Femur (tissue), 1 donor: ENCODE measurements at places on chromosomes 12 and 14.

DNA sequence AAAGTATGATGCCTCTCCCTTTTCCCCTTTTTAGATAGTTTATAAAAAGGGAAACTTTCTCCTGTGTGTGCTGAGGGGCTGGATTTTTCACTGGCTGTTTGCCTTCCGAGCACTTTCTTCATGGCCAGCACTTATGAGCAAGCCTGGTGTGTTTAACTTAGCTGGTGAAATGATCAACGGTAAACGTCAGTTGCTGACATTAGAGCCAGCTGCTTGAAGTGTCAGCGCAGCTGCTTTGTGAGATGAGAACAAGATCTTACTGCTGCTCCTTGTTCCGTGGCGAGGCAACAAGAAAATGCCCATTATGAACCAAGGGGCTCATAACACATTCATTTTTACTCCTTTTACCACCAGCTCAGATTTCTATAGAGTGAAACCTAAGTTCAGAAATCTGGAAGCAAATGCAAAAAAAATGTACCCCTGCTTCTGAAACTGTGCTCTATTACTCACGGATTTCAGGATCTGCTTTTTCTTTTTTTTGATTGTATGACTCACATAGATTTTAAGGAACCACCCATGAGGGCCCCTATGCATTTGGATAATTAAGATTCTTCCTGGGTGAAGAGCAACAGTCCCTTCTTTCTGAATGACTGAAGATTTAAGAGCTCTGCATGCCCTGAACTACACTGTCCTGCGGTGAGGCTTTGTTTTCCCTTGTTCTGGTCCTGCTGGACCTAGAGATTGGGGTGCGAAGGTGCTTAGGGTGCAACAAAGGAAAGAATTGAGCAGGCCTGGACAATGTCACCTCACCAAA is 74.3 kb upstream of the CPM start:
- DNase-seq: peak; percentile 74

DNA sequence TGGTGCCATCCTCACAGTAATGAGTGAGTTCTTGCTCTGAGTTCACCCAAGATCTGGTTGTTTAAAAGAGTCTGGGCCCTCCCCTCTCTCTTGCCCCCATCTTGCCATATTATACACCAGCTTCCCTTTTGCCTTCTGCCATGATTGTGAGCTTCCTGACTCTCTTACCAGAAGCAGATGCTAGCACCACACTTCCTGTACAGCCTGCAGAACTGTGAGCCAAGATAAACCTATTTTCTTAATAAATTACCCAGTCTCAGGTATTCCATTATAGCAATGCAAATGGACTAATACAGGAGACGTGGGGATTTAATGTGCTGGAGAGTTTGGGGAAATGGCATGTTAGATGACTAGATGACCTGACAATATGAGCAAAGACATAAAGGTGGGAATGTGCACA is 12.8 kb downstream of the SLC4A8 start:
- no peak for DNase-seq

DNA sequence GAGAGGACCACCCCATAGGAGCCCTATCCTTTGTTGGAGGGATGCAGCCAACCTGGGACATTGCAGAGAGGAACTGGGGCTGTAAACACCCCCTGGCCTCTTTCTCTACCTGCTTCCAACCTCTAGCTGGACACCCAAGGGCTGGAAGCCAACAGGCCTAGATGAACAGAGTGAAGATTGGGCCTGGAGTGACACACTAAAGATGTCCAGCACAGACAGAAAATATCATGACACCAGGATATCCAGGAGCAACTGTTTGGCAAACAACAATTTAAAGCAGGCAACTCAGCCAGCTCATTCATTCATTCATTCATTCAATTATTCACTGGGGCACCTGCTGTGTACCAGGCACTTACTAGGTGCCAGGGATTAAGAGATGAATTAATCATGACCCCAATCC is 125.0 kb upstream of the NCOR2 start:
- no peak for DNase-seq

DNA sequence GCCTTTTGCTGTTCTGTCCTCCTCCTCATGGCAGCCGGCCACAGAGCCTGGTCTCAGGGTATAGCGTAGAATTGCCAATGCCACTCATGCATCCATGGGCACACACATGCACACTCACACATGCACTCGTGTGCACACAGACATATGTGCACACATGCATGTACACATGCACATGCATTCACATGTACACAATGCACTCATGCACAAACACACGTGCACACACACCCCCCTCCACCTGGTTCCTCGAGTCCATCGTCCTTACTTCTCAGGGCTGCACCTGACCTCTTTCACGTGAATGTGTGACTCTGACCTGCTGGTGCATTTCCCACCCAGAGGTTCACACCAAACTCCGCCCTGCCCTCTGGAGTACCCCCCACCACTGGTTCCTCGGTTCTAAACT is 60.6 kb downstream of the BCL11B start:
- no peak for DNase-seq

DNA sequence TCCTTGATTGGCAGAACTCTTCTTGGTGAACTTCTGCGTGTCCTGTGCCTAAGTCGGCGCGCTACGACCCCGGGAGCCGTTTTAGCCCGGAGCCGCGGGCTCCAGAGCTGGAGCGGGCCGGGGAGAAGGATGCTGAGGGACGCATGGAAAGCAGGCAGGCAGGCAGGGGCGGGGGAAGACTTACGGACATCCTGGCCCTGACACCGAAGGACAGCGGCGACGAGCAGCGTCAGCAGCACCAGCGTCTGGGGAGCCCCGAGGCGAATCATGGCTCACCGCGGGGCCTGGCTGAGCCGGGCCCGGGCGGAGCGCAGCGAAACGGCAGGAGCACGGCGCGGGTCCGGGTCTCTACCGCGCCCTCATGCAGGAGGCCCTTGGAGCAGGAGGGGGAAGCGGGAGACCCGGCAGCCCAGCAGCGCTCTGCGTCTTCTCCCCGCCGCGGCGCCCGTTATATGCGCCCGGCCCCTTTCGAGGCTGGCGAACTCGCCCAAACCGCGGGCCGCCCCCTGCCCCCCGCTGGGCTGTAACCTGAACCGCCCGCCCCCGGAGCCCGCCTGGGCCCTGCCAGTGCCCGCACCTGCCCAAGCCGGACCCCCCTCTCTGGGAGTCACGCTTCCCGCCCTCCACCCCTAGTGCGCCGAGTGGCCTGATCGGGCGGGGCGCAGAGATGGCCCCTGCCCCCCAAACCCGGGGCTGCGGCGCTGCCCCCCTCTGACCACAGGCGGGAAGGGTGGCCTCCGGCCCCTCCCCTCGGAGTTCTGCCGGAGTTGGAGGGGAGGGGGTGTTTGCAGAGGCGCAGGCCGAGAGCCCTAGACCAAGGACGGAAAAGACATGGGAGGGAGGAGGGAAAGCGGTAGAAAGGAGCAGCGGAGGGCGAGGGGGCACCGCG is at the start of gene COL2A1:
Gene COL2A1, minus strand, starts transcription at position 424 of the 889 bp plus-strand sequence. Its CDS starts 155 bp downstream, at position 269.
- peak; percentile 84 for DNase-seq

DNA sequence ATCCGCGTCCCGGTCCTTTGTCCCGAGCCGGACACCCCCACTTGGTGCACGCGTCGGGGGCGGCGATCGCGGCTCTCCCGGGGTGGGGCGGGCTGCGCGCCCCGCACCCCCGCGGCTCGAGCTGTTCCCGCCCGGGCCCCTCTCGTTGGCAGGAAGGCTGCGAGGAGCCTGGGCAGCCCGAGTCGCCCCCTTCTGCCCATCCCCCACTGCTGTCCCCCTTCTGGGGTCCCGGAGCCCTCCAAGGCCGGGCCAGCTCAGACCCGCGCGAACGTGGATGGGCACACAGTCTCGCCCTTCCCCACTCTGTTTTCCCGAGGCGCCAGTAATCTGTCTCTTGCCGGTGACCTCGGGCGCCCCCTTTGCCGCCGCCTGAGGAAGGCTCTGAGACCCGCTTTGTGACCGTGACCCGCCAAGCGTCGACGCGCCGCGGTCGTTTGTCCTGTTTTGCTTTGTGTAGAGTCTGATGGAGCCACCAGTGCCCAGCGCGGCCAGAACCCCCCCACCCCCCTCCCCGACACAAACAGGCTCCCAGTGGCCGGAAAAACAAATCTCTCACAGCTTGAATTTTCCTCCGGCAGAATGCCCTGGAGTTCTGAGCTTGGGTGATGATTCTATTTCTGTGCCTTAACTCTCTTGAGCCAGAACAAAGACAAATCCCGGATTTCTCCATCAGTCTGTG is 610 bp downstream of the C14orf132 start:
- DNase-seq: peak; percentile 44

GRCh38 chr12:74646831-74647230 is 109.2 kb downstream of the ATXN7L3B start:
- no peak for DNase-seq

GRCh38 chr12:104582739-104583138 is 126.0 kb downstream of the CHST11 start:
- DNase-seq: no peak

GRCh38 chr12:131901431-131902331 is 7.3 kb downstream of the ULK1 start:
- peak; percentile 19 for DNase-seq

- no peak for DNase-seq
Measured at GRCh38 chr12:57456145-57456700, 1.1 kb downstream of the INHBE start.

- DNase-seq: no peak
Measured at GRCh38 chr14:96265383-96266095, 9.5 kb downstream of the BDKRB1 start.

DNA sequence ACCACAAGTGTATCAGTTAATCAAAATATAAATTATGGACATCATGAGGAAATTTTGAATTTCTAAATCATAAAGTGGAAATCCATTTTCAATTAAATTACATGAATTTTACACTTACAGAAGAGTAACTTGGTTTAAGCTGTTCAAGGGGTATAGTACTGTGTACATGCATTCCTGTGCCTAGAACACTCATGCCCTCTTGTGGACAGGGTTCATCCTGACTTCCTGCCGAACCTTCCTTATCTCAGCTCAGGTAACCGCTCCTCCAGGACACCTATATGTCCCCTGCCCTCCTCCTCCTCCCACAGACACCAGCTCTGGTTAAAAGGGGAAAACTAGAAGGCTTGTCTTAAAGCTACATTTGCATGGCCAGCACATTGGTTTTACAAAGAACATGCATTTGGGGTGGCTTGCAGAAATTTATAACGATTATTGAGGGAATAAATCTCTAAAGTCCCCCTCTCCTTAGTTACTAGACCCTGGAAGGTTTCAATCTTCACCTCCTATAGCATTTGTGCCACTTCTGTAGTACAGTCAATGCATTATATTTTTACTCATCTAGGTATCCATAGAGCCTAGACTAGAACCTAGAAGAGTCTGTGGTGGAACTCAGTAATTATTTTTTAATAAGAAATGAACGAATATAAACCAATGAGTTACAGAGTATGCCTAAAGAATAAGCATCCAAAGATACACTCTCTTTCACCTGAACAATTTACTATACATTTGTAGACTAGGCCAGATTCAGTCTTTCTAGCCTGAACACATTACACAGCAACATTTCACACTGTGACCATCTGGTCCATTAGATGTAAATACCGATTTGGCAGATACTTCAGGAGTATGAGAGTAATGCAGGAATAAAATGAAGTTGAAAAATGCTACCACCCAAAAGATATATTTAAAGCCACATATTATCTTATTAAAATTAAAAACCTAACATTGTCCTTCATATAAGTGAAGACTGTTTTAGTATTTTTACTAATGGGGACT is 345.6 kb downstream of the PAWR start:
- DNase-seq: no peak

DNA sequence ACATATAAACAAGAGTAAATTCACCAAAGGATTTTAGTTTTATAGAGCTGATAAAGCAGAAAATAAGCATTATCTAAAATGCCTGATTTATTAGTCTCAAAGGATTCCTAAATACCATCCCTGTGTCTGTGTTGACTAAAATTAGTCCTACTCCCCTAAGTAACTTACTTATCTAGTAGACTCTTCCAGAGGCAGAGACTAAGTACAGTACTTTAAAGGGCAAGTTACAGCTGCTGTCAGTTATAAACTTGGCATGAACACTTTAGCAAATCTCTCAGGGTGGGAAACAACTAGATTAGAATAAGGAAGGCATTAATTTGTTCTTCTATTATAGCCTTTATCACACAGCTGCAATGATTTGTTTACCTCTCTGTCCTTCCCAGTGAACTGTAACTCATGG is 46.0 kb downstream of the ATP2B1 start:
- no peak for DNase-seq

DNA sequence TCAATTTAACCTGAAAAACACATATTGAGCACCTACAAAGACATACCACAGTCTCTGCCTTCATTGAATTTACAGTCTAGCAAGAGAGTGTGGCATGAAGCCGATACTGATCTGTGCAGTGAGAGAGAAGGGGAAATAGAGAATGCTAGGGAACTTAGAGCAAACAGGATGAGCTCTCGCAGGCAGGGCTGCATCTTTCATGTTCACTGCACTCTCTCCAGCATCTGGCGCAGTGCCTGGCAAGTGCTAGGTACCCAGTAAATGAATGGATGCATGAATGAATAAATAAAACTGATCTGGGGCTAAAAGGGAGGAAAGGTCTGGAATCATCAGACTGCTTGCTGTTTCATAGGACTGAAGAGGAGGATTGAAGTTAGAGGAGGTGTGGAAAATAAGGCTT is 256.5 kb upstream of the NPAS3 start:
- DNase-seq: no peak

- peak; percentile 81 for DNase-seq
Measured at GRCh38 chr12:72017054-72017651, 78.5 kb downstream of the TPH2 start.

DNA sequence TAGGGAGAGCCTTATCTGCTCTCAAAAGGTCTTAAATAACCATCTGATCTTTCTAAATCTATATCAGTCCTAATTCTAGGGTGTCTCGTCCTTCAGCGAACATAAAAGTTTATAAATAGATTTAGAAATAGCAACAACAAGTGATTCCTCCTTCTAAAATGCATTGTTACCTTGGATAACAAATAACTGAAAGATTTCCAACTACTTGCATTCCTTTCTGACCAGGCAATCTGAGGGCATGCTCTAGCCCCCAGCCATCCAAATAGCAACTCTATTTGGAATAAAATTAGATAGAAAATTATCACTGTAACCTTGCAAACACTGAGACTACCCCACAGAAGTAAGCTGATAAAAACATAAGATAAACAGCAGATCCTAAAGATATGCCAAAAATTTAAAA is 21.8 kb upstream of the KRR1 start:
- DNase-seq: no peak

GRCh38 chr14:104142946-104143470 is 4.6 kb downstream of the KIF26A start:
- peak; percentile 17 for DNase-seq
